ENCODE measurements at places on chromosomes 6 and 20. TPM values are rescaled to one million over a fixed set of nuclear protein-coding genes. Genes with fewer than 3 reads are reported as not detected.

OVOL2 gene
- 0.83 TPM for polyA plus RNA-seq

PLEKHG1 gene
- 1.3 TPM for polyA plus RNA-seq

TNXB gene
- 47.4 TPM for polyA plus RNA-seq

COL9A1 gene
- polyA plus RNA-seq, result not detected

TSPO2 gene
- not detected for polyA plus RNA-seq

TFAP2D gene
- not detected for polyA plus RNA-seq

FAM217A gene
- polyA plus RNA-seq, result not detected

OPRM1 gene
- not detected for polyA plus RNA-seq

C20orf204 gene
- polyA plus RNA-seq, result 0.56 TPM

BPIFA1 gene
- polyA plus RNA-seq, result not detected

MAP7 gene
- 13.1 TPM for polyA plus RNA-seq

CYP21A2 gene
- 2.1 TPM for polyA plus RNA-seq

KHDRBS2 gene
- polyA plus RNA-seq, result 0.03 TPM

RIPOR2 gene
- polyA plus RNA-seq, result 12.6 TPM

SH3BGRL2 gene
- polyA plus RNA-seq, result 14.2 TPM

NRSN1 gene
- not detected for polyA plus RNA-seq

CENPW gene
- 2.0 TPM for polyA plus RNA-seq

ACTL10 gene
- polyA plus RNA-seq, result 0.34 TPM

FAM209B gene
- not detected for polyA plus RNA-seq

VSX1 gene
- 0.24 TPM for polyA plus RNA-seq

SLC17A5 gene
- polyA plus RNA-seq, result 6.4 TPM

OTOR gene
- polyA plus RNA-seq, result not detected

TRIM10 gene
- polyA plus RNA-seq, result not detected

WFDC8 gene
- polyA plus RNA-seq, result not detected

HLA-DRA gene
- polyA plus RNA-seq, result 67.1 TPM

SLC22A16 gene
- not detected for polyA plus RNA-seq

EFCAB8 gene
- 0.09 TPM for polyA plus RNA-seq

FOXP4 gene
- polyA plus RNA-seq, result 18.4 TPM

TRIM40 gene
- polyA plus RNA-seq, result not detected

HLA-DOB gene
- polyA plus RNA-seq, result not detected

NHSL1 gene
- polyA plus RNA-seq, result 1.5 TPM

SLC2A10 gene
- 6.7 TPM for polyA plus RNA-seq

FHL5 gene
- 10.3 TPM for polyA plus RNA-seq

TNFRSF6B gene
- polyA plus RNA-seq, result 7.4 TPM

EPPIN gene
- not detected for polyA plus RNA-seq

SLC13A3 gene
- 1.2 TPM for polyA plus RNA-seq

SLC22A2 gene
- polyA plus RNA-seq, result not detected

FRMD1 gene
- polyA plus RNA-seq, result 0.06 TPM

BPIFB6 gene
- not detected for polyA plus RNA-seq

MEP1A gene
- polyA plus RNA-seq, result 0.05 TPM

RAD21L1 gene
- polyA plus RNA-seq, result not detected

SAMD3 gene
- polyA plus RNA-seq, result 0.76 TPM
